GM03348 (cell line): ENCODE measurements at places on chromosomes 13 and 19.

DNA sequence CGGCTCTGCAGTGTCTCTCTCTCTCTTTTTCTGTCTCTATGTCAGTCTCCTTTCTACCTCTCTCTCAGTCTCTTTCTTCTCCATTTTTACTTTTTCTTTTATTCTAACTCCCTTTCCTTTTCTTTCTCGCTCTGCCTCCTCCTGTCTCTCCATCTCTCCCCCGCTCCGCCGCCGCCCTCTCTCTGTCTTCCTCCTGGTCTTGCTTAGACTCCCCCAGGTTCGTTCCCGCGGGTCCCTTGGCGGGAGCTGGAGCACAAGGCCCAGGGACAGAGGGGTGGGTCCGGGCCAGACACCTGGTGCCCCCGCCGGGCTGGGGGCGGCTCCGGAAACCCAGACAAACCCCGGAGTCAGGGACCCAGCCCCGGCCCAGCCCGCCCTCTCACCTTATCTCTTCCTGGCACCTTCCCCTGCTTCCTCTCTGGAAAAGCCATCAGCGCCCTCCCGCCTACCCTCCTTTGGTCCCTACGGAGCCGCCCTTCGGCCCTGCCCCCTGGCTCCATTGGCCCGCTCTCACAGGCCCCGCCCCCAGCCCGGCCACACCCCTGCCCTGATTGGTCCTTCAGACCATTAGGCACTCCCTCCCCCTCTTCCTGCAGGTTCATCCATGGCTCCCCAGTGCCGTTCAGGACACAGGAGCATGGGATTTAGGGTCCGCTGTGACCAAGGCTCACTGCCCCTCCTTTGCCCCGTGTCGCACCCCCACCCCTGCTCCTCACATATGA, 15.4 kb upstream of the NOP53 start:
- DNase-seq = no peak

GRCh38 chr19:3790209-3790734, 4.1 kb upstream of the MATK start:
- no peak for DNase-seq

- DNase-seq = peak; percentile 37
Observed at GRCh38 chr19:49746206-49746958, 16.7 kb downstream of the TSKS start.

DNA sequence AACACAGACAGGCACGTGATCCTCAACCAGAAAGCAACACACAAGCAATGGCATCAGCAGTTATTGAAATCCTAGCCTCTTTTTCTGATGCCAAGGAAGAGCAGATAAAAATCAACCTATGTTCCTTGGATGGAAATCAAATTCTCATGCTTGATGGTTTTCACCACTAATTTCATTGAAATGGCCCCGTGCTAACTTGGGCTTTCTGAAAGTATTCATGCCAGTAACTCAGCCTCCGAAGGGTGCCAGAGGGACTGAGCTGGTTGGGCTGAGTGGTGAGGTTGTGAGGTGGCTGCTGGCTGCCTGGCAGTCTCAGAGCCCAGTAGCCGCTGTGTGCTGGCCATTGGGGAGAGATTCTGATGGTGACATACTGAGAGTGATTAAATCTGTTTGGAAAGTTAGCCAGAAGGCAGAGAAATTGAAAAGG, 309.3 kb downstream of the DCT start:
- peak; percentile 23 for DNase-seq

DNA sequence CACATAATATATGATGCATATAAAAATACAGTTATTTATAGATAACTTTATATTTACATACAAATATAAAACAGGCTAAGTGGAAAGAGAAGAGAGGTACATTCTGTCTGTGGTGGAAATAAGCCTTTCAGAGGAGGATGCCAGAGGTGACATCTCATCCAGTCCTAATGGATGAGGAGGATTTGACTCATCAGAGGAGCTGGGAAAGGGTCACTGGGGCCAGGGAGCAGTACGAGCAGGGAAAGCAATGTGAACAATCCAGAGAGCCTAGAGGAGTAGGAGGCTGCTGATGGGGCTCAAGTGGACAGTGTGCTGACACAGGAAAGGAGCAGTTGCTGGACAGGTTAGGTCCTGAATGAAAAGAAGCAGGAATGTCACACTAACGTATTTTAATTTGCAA, 18.6 kb downstream of the NALCN start:
- peak; percentile 73 for DNase-seq

GRCh38 chr19:49560358-49560900, 19.9 kb downstream of the NOSIP start:
- no peak for DNase-seq

DNA sequence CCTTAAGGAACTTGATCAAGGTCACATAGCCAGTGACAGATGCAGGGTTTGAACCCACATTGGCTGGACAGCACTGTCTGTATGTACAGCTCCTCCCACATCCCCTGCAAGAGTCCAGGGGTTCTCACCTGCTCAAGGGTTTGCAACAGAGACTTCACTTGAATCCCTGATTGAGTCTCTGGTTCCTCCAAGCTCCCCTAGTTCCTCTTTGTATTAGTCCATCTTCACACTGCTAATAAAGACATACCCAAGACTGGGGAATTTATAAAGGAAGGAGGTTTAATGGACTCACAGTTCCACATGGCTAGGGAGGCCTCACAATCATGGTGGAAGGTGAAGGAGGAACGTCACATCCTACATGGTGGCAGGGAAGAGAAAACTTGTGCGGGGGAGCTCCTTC, 72.8 kb upstream of the CLDN10 start:
- DNase-seq = no peak

DNA sequence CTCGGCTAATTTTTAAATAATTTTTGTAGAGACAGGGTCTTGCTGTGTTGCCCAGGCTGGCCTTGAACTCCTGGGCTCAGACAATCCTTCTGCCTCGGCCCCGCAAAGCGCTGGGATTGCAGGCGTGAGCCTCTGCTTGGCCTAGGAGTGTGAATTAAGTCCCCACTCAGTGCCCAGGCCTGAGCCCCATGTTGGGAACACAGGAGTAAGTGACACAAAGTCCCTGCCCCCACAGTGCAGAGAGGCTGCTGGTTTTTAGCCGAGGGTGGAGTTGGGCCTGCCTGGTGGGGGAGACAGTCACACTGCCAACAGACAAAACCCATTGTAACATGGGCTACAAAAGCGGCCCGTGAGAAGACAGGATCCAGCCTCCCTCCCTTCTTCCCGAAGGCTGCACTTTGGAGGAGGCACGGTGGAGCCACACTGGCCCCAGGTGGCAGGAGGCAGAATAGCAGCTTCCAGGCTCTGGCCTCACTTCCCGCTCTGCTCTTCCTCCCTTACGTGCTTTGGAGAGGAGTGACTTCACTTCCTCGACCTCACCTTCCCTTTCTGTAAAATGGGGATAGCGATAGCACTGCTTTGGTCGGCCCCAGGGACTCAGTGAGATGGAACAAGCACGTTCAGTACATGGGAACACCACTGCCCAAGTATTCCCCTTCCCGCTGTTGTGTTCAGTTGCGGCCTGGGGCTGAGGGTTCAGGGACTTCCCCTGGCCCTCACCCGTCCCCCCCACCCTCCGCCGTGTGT, 15.2 kb upstream of the EHD2 start:
- DNase-seq = peak; percentile 92

DNA sequence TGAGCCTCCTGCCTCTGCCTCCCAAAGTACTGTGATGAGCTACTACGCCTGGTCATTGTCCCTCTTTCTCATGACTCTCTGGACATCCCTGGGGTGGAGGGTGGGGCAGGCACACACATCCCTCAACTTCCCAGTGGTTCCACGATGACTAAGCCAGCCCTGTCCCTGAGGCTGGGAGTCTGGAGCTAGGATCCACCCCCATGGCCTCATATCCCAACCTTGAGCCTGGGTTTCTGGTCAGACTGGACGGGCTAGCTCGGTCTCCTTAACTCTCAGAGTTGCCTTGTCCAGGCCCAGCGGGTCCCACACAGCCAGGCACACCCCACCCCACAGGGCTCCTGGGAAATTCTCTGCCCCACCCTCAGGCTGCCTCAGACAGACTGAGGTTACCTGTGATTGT, 19.6 kb downstream of the IER2 start:
- DNase-seq = peak; percentile 80

DNA sequence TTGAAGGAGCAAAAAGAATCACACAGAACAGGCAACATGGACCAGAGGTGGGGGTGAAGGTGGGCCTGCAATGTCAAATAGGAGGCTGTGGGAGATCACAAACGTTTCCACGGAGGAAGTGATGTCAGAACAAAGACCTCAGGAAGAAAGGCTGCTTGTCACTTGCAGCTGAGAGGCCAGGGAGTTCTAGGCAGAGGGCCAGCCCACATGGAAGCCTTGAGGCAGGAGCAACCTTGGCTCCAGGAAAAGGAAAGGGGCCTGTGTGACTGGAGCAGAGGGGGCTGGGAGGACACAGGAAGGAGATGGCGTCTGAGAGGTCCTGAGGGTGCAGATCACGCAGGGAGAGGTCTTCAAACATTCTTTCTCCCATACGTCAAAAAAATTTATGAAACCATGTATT, 16.3 kb downstream of the ZNF160 start:
- DNase-seq = no peak

DNA sequence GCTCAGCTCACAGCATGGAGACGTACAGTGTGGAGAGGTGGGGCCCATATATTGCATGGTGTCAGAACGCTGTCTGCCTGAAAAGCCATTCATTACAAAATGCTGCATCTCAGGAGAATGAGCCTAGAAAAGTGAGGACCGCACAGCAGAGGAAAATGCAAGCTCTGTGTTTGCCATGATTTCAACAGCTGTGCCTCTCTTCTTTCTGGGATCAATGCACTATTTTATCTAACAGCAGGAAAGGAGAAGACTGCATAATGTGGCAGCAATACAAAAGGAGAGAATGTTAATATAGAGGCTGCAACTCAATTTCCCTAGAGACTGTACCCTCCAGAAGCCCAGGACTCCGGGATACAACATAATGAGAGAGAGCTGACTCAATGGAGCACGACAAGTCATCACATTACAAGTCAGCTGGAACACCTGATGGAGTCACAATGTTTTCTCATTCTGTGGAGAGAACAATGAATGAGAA, 368.0 kb downstream of the FGF14 start:
- DNase-seq = no peak

DNA sequence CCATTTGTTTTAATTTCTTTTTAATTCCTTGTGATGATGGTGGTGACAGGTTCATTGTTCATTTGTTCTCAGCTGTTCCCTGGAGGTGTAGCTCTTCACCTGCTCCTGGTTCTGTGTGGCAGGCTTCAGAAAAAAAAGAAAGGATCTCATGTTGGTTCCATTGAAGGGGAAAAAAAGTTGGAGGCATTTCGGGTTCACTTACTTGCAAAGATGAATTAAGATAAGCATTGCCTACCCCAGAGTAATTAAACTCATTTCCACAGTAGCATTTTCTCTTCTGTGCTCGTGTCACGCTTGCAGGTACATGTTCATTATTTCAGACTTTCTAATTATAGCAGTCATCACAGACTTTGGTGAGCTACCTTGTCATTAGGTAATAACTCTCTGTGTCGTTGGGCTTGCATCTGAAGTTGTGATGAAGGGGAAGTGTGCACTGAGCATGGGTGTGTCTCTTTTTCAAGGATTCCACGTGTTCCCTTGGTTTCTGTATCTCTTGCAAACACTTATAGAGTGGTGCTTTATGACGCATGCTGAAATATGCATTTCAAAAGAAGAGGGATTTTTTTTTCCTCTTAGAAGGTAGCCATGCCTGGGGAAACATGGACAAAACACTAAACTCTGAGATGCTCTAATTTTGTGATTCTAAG, 69.1 kb downstream of the MTUS2 start:
- no peak for DNase-seq

- no peak for DNase-seq
Observed at GRCh38 chr19:38337360-38337653, 1.7 kb downstream of the CATSPERG start.

- peak; percentile 78 for DNase-seq
Observed at GRCh38 chr13:106104281-106104901, 431.1 kb downstream of the EFNB2 start.

DNA sequence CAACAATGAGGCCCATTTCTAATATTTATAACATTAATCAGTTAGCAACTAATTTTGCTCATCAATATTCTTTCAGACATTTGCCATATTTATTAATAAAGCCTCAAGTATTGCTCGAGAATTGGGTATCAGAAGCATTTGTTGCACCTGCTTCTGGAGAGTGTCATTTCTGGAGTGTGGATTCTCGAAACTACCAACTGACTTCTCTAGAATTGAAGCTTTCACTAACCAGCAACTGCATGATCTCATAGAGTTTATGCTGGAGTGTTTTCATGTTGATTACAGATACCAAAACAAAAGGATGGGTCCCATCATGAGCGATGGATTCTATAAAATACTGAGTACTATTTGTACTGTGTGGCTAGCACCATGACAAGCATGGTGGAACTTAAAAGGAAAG, 121.0 kb upstream of the SLC7A1 start:
- DNase-seq = no peak
